ENCODE measurements at places on chromosomes 7 and 10.

GRCh38 chr7:35004531-35005095 is 32.7 kb downstream of the DPY19L1 start:
- no peak for DNase-seq

GRCh38 chr10:34290412-34291081 is 524.5 kb downstream of the PARD3 start:
- DNase-seq = no peak

GRCh38 chr10:42975558-42976340 is 101.1 kb upstream of the RET start:
- no peak for DNase-seq

DNA sequence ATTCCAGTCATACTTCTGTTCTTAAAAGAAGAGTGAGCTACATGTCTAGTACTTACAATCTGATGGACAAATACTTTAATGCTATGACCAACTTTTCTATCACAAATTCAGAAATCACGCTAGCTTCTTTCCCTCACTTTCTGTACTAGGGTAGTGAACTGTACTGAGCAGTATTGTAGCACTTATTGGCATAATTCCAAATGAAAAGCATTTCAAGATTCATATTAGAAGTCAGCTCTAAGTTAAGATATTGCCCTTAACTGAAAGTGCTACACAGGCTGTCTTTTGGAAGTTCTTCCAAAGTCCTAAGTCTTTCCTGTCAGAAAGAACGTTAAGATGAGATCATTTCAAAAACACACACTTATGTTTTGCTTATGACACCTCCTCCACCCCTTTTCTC is 13.4 kb downstream of the P4HA1 start:
- DNase-seq = no peak

GRCh38 chr10:101330631-101331225 is 23.2 kb upstream of the BTRC start:
- no peak for DNase-seq

- DNase-seq = no peak
Observed at GRCh38 chr10:93440591-93441091, 41.5 kb downstream of the MYOF start.

GRCh38 chr10:113326160-113327111 is 226.4 kb upstream of the HABP2 start:
- DNase-seq = no peak

DNA sequence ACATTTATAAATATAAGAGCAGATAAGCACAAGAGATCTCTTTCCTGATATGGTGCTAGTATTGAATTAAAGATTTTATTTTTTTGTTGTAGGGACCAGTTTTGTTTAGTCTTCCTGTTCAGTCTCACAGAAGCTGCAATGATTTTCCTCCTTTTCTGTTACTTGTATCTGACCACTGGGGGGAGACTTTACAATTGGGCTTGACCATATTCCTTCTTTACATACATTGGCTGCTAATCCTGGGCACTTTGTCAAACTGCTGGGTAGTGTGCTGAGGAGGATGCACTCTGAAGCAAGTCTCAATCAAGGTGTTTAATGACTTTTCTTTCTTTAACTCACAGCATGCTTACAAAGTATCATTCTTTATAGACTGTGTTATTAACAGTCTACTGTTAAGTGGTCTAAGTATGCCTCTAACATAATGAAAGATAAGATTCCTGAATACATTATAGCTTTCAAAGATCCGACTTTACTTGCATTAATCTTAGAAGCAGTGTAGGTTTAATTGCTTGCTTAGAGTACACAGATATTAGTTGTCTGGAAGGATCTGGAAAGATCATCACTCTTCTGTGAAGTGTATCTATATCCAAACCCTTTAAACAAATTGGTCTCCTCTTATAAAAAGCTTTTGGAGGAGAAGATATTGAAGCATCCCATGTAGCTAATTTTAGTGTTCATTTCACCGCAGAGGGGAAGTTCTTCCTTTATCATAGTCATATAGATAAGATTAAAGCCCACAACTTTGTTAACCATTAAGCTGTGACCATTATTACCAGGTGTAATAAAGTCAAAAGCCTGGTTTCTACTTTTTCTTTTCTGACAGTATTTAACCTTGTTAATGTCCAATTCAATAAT is 3.1 kb downstream of the PALS2 start:
- DNase-seq = no peak

GRCh38 chr7:67813621-67814292 is 817.1 kb downstream of the TYW1 start:
- DNase-seq = no peak

- no peak for DNase-seq
Observed at GRCh38 chr7:112006071-112006470, 200.1 kb downstream of the DOCK4 start.

DNA sequence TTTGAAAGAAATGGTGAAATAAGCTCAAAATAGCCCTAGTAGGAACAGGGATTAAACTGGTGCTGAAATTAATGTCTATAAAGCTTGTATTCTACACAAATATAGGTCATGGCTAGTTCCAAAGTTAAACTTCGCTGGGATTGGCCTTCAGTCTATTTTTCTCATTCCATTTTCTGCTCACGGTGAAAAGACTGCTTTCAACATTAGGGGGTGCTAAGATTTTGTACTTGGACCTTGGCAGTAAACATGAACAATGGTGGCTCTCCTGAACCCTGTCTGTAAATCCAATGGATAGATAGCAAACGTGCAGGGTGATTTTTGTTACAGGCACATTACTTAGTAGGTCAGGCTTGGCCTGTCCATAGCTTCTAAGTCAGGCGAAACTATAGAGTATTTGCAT is 36.0 kb upstream of the RSU1 start:
- DNase-seq = no peak

DNA sequence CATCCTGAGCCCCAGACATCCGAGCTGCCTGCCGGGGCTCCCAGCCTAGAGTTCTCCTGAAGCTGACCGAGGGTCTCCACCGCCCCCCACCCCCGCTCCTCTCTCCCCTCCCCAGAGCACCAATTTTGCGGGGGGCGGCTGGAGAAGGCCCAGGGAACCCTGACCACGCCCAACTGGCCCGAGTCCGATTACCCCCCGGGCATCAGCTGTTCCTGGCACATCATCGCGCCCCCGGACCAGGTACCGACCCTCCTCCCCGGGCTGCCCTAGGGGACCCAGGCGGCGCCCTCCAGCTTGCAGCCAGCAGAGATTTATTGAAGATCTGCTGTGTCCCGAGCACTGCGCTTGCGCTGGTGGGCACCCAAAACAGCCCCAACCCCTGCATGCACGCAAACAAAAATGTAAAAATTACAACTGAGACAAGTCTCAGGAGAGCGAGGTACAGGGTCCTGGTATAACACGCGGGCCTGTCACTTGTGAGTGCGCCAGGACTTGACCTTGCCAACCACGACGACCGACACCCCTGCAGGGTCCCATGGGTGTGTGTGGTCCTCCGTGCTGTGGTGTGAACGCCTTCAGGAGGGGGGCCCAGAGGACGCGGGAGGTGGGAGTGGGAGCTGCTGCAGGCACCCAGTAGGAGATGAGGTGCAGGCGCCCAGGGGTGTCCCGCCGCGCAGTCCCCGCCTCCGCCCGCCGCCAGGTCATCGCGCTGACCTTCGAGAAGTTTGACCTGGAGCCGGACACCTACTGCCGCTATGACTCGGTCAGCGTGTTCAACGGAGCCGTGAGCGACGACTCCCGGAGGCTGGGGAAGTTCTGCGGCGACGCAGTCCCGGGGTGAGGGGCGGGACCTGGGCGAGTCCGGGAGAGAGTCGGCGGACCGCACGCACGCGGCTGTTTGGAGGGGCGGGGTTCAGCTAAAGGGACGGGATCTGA is 3.1 kb downstream of the PCOLCE start:
- no peak for DNase-seq

DNA sequence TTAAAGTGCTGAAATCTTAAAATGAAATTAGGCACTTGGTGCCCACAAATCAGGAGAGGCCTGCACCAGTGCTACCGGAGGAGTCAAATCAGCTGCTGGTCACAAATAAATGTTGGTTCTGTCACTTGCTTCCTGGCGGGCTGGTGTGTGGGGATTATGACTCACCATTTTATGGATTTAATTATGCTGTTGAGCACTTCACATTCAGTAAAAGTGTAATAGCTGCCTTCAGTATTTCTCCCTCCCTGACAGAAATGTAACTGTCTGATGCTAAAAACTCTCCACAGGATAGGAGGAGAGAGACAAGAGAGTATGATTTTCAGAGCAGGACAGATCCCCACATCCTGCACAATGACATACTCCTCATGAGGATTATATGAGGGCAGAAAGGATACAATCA is 186.0 kb downstream of the JAZF1 start:
- no peak for DNase-seq

DNA sequence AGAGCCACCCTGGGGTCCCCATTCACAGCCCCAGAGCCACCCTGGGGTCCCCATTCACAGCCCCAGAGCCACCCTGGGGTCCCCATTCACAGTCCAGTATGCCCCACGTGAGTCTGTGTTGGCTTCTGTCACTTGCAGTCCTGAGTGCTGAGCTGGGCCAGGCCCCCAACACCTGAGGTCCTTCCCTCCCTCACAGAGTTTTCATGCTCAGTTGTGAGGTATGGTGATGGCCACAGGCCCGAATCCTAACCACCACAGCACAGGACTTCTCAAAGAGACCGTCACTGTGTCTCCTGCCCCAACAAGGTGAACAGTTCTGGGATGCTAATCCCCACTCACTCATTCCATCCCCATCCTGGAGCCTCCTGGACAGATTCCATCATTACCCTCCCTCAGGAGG is 239.2 kb downstream of the PTPRN2 start:
- DNase-seq = no peak

- no peak for DNase-seq
Observed at GRCh38 chr7:44995555-44996493, 4.2 kb upstream of the CCM2 start.

DNA sequence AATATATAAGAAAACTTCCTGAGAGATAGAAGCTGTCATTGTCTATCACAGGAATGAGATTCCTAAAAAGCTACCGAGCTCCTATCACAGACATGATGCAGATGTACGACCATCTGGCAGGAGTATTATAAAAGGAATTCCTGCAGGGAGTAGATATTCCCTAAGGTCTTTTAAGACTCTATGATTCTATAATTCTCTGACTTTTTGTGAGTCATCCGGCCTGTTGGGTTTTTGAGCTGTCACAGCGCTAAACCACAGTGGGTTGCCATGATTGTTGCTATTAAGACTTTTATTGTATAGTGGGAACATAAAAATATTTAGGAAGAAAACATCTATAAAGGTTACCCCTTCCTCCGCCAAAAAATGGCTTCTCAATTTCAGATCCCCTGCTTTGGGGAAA is 223.4 kb downstream of the BMPER start:
- DNase-seq = no peak

GRCh38 chr7:125098377-125098970 is 168.8 kb upstream of the POT1 start:
- no peak for DNase-seq

- DNase-seq = no peak
Observed at GRCh38 chr10:12823328-12823727, 178.2 kb downstream of the CCDC3 start.

DNA sequence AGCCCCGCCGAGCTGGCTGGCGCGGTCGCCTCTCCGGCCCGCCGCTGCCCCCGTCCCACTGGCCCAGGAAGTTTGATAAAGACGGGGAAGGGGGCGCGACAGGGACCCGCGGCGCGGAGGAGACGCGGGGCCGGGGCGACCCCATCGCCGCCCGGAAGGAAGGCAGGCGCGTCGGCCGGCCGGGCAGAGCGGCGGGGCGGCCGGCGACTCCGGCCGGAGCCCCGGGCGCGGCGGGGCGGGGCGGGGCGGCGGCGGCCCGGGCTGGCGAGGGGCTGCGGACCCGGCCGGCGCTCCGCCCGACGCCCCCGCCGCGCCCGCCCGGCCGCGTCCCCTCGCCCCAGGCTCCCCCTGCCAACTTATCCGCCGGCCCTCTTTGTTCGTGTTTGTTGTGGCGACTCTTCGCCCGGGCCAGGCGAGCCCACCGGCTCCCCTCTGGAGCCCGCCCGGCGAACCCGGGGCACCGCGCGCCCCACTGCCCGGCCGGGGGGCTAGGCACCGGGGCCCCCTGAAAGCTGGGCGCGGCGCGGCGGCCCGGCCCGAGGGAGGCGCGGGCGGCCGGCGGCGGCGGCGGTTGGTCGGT is 571 bp downstream of the KDM7A start:
- peak; percentile 2 for DNase-seq

- DNase-seq = no peak
Observed at GRCh38 chr10:130190737-130191115, 54.5 kb downstream of the GLRX3 start.

GRCh38 chr7:35849158-35849831 is 48.4 kb downstream of the SEPTIN7 start:
- no peak for DNase-seq

GRCh38 chr10:519716-520401 is 169.6 kb downstream of the DIP2C start:
- DNase-seq = no peak

DNA sequence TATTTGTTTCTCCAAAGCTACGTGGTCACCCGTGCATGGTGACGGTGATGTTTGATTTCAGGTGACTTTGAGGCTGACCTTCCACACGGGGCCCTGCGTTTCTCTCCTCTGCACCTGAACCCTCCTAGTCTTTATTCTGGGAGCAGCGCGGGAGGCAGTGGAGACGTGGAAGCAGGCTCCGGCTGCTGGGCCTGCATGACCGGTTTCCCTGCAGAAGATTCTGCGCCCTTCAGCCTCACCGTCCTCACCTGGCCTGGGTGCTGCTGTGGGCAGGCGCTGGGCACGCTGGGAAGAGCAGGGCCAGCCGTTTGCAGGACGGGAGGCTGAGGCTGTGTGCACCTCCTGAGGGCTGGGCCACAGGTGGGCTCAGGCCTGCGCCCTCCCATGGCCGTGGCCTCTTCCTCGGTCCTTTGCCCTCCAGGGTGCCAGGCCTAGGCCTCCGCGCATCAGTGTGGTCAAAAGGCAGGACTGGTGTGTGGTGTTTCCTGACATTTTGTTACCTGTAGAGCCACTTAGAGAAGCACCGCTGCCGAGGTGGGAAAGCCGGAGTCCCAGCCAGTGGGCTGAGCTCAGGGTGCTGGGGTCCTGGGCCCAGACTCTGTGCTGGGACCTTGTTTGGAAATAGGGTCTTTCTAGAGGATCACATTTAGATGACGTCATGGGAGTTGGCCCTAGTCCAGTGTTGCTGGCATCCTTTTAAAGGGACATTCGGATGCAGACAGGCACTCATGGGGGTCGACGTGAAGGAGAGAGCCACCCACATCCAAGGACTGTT is 478.3 kb downstream of the DNAJB6 start:
- no peak for DNase-seq

DNA sequence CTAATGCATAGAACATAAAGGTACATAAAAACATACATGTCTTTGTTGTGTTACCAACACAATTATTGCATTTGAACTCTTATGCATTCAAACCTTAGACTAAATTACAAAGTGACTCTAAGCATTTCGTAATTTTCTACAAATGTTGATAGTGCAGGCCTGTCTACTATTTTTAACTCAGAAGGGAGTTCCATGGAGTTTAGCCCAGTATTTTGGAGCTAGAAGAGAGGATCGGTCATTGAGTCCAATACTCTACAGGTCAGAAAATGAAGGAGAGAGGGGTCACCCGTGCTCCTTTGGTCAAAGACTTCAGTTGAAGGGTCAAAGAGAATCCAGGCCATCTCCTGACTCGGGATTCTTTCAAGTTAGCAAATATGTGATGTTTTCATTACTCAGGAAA is 55.3 kb upstream of the SRRM3 start:
- no peak for DNase-seq
